CD8-positive, alpha-beta memory T cell (primary cell): ENCODE measurements at places on chromosomes 1 and 21.
A peak's percentile ranks its signal among the peaks of the same experiment; 100 is the strongest.

DNA sequence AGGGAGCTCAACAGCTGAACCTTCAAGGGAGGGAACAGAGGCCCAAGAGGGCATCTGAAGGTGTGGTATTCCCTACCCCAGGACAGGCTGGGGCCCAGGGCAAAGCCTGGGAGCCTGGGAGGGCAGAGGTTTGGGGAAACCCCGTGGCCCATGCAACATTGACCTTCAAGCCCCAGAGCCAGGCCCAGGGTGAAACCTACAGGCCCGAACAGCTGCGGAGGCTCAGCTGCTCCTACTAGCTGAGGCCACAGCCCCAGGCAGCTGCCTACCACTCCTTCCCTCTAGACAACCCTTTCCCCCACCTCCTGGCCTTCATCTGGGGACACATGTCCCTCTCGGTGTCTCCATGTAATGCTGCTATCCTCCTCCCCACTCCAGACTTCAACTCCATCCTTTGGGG lies 3.2 kb downstream of the LAD1 start:
- no peak overlapping the region for H3K27ac ChIP-seq
- H3K27me3 ChIP-seq, result no peaks in the 10 kb centered on the region
- no peak overlapping the region for H3K4me3 ChIP-seq
- no peaks in the 10 kb centered on the region for H3K4me1 ChIP-seq
- DNase-seq, result no peak

DNA sequence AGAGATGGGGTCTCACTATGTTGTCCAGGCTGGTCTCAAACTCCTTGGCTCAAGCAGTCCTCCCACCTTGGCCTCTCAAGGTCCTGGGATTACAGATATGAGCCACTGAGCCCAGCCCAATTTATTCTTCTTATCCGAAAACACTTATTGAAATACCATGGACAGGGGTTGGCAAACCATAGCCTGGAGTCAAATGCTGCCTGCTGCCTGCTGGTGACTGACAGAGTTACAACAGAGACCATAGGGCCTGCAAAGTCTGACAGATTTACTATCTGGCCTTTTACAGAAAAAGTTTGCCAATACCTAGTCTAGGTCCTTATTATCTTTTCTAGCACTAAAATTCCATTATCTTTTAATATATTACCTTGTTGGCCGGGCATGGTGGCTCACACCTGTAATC lies 87.1 kb upstream of the ZNF281 start:
- H3K4me3 ChIP-seq, result no peak overlapping the region
- no peak overlapping the region for H3K27ac ChIP-seq
- no peaks in the 10 kb centered on the region for H3K4me1 ChIP-seq
- no peaks in the 10 kb centered on the region for H3K36me3 ChIP-seq
- no peak for DNase-seq

- H3K4me1 ChIP-seq, result peaks cover 10% of the 10 kb centered on the region
- no peak overlapping the region for H3K27ac ChIP-seq
- no peak for DNase-seq
- no peaks in the 10 kb centered on the region for H3K36me3 ChIP-seq
- H3K27me3 ChIP-seq, result no peaks in the 10 kb centered on the region
Measured at GRCh38 chr1:54606096-54606989, 17.0 kb downstream of the FAM151A start.

DNA sequence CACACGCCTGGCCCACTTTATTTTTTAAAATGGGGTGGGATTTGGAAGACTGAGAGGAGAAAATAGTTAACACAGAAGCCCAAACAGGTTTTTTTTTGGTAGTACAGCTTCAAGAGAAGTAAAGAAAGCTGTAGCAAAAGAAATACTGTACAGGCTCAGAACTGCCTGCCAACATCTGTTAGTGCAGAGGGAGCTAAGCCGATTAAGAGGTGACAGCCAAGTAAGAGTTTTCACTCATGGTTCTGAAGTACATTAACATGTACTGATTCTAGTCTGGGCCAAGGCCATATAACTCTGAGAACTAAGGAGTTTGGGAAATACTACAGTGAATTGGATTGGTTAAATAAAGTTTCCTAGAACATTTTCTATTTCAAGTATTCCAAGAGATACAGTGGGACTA lies 51.6 kb downstream of the EIF2B3 start:
- no peak for DNase-seq
- no peaks in the 10 kb centered on the region for H3K27me3 ChIP-seq
- no peaks in the 10 kb centered on the region for H3K36me3 ChIP-seq
- H3K27ac ChIP-seq, result no peak overlapping the region
- no peaks in the 10 kb centered on the region for H3K4me1 ChIP-seq

DNA sequence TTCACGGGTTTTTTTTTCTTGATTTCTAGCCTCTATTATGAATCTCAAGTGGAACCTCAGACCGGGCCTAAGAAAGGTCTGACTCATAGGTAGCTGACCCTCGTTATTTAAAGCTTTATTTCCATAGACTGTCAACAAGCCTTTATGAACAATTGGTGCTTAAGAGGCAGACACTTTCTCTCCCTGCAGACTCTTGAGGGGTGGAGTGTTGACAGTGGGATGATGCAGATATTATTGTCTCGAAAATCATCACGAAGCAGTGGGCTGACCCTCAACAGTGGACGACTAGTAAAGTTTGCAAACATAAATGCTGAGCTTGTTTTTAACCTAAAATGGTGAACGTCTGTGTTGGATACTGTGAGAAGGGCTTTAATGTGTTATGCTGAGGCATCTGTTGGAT lies 1.8 kb downstream of the SFT2D2 start:
- no peak overlapping the region for H3K27ac ChIP-seq
- peaks cover 27% of the 10 kb centered on the region for H3K4me1 ChIP-seq
- H3K4me3 ChIP-seq, result peak overlapping the region; percentile 82
- H3K36me3 ChIP-seq, result peaks cover 16% of the 10 kb centered on the region
- H3K27me3 ChIP-seq, result no peaks in the 10 kb centered on the region
- DNase-seq, result no peak

GRCh38 chr1:88773540-88774150 lies 89.6 kb downstream of the PKN2 start:
- H3K36me3 ChIP-seq, result peaks cover 20% of the 10 kb centered on the region
- no peak for DNase-seq
- H3K4me1 ChIP-seq, result no peaks in the 10 kb centered on the region
- no peak overlapping the region for H3K4me3 ChIP-seq
- no peaks in the 10 kb centered on the region for H3K27me3 ChIP-seq

GRCh38 chr1:11831945-11832725 lies 15.4 kb downstream of the NPPA start:
- H3K4me1 ChIP-seq, result no peaks in the 10 kb centered on the region
- H3K4me3 ChIP-seq, result no peak overlapping the region
- no peaks in the 10 kb centered on the region for H3K27me3 ChIP-seq

DNA sequence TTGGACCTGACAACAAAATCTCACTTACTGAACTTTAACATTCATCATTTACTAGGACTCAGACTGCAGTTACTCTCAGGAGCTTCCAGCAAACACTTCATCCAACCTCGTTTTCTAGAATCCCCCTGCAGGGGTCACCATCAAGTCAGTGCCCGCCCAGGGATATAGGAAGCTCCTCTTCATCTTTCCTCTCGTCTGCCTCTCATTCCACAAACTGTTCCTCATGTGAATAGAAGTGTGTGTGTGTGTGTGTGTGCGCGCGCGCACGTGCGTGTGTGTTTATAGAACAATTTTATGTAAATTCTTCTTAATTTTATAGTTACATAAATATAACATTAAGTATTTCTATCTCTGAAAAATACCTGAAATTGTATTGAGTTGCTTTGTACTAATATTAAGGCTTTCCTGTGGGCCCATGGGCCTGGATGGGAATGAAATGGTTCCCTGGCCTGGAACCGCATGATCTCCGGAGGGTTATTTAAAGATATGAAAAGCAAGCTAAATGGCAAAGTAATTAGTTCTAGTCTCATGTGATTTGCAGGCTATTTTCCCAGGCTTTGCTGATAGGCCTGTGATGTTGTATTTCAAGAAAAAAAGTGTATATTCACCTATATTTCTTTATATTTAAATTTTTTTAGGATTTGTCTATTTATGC lies 21.7 kb upstream of the ABCD3 start:
- H3K4me1 ChIP-seq, result no peaks in the 10 kb centered on the region
- no peak overlapping the region for H3K4me3 ChIP-seq
- no peaks in the 10 kb centered on the region for H3K27me3 ChIP-seq

DNA sequence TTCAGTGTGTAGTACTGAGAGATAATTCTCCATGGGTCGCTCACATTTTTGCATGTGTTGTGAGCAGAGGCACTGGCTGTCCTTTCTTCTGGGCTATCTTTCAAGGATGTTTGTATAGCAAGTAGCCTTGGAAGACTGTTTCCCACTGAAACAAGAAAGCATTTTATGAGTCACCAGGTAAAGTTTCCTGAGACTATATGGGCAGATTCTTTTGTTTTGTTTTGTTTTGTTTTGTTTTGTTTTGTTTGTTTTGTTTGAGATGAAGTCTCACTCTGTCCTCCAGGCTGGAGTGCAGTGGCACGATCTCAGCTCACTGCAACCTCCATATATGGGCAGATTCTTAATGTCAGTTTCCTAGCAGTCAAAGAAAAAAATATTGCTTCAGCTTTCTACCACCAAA lies 912.6 kb downstream of the TTLL7 start:
- no peak overlapping the region for H3K27ac ChIP-seq
- no peaks in the 10 kb centered on the region for H3K36me3 ChIP-seq
- no peaks in the 10 kb centered on the region for H3K4me1 ChIP-seq
- no peak for DNase-seq
- no peak overlapping the region for H3K4me3 ChIP-seq

GRCh38 chr1:149846042-149846441 lies 53.3 kb upstream of the BOLA1 start:
- no peaks in the 10 kb centered on the region for H3K36me3 ChIP-seq
- H3K27me3 ChIP-seq, result no peaks in the 10 kb centered on the region
- H3K4me1 ChIP-seq, result peaks cover 51% of the 10 kb centered on the region
- H3K4me3 ChIP-seq, result peak overlapping the region; percentile 18
- H3K27ac ChIP-seq, result no peak overlapping the region

- H3K36me3 ChIP-seq, result no peaks in the 10 kb centered on the region
- H3K4me3 ChIP-seq, result no peak overlapping the region
- no peaks in the 10 kb centered on the region for H3K27me3 ChIP-seq
- no peaks in the 10 kb centered on the region for H3K4me1 ChIP-seq
Measured at GRCh38 chr1:241647658-241648057, 4.4 kb upstream of the WDR64 start.

DNA sequence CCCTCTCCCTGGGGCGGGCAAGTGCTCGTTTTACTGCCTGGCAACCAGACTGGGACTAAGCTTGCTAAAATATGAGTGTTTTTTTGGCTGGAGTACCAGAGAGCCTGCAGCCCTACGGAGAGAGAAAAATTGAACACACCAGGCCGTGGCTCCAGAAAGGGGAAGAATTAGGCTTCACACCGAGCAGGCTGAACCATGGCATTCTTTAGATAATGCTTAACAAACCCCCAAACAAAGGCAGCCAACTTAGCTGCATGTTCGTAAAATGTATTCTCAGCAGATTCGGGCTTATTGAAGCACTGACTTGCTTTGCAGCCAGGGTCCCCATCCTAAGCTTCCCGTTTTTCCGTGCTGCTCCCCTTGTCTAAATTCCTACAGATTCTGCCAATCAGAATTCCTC lies 76.6 kb downstream of the LMX1A start:
- no peak overlapping the region for H3K4me3 ChIP-seq
- H3K4me1 ChIP-seq, result no peaks in the 10 kb centered on the region
- no peak for DNase-seq
- no peaks in the 10 kb centered on the region for H3K27me3 ChIP-seq
- H3K36me3 ChIP-seq, result no peaks in the 10 kb centered on the region
- H3K27ac ChIP-seq, result no peak overlapping the region

DNA sequence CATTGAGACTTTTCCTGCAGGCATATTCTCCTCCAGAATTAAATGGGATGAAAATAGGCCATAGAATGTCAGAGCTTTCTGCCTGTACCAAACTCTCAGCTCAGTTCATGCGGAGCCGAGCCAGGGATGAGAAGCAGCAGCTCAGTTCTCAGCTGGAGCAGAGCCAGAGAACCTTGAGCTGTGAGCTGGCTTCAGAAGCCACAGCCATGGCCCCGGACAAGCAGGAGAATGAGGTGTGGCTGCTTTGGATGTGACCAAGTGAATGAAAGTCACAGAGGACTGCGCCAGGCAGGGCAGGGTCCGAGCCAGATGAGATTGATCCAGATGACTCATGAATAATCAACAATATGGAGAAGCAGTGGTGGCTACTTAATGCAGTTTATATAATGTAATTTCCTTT lies 633.8 kb downstream of the NCAM2 start:
- H3K27me3 ChIP-seq, result no peaks in the 10 kb centered on the region
- no peak overlapping the region for H3K4me3 ChIP-seq
- H3K4me1 ChIP-seq, result no peaks in the 10 kb centered on the region

- no peak overlapping the region for H3K27ac ChIP-seq
- no peak for DNase-seq
- peaks cover 4% of the 10 kb centered on the region for H3K27me3 ChIP-seq
- H3K36me3 ChIP-seq, result no peaks in the 10 kb centered on the region
- H3K4me1 ChIP-seq, result no peaks in the 10 kb centered on the region
- H3K4me3 ChIP-seq, result no peak overlapping the region
Measured at GRCh38 chr1:50993645-50994044, 23.6 kb downstream of the CDKN2C start.

- H3K4me1 ChIP-seq, result no peaks in the 10 kb centered on the region
- no peak overlapping the region for H3K4me3 ChIP-seq
- H3K27me3 ChIP-seq, result no peaks in the 10 kb centered on the region
- H3K36me3 ChIP-seq, result no peaks in the 10 kb centered on the region
Measured at GRCh38 chr1:14713077-14713476, 114.6 kb downstream of the KAZN start.

DNA sequence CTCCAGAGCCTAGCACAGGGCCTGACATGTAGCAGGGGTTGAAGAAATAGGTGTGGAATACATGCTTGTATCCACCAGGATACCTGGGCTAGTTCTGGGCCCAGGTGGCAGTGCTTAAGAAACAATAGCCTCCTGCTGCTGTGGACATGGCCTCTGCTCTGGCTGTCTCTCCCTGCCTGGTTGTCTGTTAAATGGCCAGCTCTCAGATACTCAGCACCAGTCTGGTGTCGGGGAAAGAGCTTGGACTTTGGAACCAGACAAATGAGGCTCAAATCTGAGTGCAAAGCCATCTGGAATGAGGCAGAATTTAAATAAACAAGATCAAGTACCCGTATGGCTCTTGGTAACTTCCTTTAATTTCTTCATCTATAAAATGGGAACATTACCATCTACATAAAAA lies 31.5 kb downstream of the SESN2 start:
- H3K4me3 ChIP-seq, result no peak overlapping the region
- H3K36me3 ChIP-seq, result no peaks in the 10 kb centered on the region
- no peak overlapping the region for H3K27ac ChIP-seq
- no peaks in the 10 kb centered on the region for H3K4me1 ChIP-seq
- no peak for DNase-seq

DNA sequence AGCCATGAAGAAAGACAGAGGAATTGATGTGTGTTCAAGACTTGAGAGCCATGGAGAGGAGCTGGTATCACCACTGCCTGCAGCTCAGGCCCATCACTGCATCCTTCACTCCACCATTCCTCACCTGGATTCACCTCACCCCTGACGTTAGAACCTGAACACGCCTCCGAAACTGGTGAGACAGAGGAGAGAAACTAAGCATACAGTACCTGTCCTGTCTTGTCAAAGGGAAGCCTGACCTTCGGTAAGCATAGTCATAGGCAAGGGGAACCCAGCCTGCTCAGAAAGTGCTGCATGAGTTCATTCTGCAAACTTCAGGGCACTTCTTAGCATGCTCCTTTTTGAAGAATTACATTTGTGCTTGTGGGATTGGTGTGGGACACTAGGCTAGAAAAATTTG lies 425.8 kb downstream of the DSCAM start:
- no peaks in the 10 kb centered on the region for H3K4me1 ChIP-seq
- no peak overlapping the region for H3K27ac ChIP-seq
- no peak for DNase-seq

- H3K36me3 ChIP-seq, result no peaks in the 10 kb centered on the region
- no peak overlapping the region for H3K27ac ChIP-seq
- no peak overlapping the region for H3K4me3 ChIP-seq
- no peaks in the 10 kb centered on the region for H3K27me3 ChIP-seq
Measured at GRCh38 chr1:217333939-217334338, 297.0 kb downstream of the GPATCH2 start.

- no peaks in the 10 kb centered on the region for H3K36me3 ChIP-seq
- H3K27ac ChIP-seq, result no peak overlapping the region
- H3K27me3 ChIP-seq, result no peaks in the 10 kb centered on the region
- H3K4me3 ChIP-seq, result no peak overlapping the region
Measured at GRCh38 chr1:82775406-82776000, 974.8 kb downstream of the ADGRL2 start.
